ENCODE measurements at places on chromosomes 12 and 14.
A peak's percentile ranks its signal among the peaks of the same experiment; 100 is the strongest.

- no peak for DNase-seq
These were observed 5.2 kb downstream of the FRS2 start for GRCh38 chr12:69475237-69475975.

GRCh38 chr14:53957739-53958138 lies 1.1 kb upstream of the BMP4 start:
- DNase-seq = no peak

DNA sequence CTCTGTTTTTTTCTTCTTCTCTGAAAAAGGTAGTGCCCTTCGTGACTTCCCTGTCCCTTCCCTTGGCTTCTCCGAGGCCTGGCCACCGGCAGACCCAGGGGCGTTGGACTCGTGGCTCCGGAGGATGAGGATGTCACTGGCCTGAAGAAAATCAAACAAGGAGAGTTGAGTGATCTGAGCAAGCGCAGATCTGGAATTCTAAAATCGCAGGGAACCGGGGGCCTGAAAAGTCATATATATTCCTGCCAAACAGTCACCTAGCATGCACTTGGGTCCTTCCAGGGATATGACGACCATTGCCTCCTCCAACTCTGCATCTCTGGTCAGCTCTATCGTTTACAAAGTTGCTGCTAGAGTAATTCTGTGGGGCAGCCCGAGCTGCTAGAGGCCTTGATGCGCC lies 5.2 kb upstream of the PNMA1 start:
- no peak for DNase-seq

DNA sequence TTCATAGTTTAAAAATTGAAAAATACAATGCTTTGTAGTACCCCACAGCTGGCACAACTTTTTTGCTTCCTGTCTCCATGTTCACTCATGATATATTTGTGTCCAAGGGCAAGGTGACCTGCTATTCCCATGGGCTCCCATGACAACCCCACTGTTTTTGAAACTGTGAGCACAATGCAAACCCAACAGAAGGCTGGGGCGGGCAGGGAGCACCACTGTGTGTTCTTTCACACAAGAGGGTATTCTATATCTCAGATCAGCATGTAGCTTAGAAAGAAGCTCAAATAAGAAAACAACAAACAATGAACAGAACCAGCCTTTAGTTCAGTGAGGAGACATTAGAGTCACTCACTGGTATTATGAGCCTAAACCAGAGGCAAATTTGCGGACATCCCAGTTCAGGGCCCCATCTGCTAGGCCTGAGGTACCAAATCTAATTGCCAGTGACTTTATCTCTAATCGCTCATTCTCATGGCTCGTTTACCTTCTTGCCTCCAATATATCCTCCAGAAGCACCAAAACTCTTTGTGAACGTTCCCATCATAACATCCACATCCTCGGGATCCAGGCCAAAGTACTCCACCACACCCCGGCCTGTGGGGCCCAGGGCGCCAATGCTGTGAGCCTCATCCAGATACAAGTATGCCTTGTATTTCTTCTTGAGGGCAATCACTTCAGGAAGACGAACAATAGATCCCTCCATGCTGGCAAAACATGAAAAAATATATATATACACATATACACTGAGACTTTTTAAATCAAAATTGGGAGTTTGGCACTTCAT lies 56.4 kb upstream of the ISM2 start:
- no peak for DNase-seq

DNA sequence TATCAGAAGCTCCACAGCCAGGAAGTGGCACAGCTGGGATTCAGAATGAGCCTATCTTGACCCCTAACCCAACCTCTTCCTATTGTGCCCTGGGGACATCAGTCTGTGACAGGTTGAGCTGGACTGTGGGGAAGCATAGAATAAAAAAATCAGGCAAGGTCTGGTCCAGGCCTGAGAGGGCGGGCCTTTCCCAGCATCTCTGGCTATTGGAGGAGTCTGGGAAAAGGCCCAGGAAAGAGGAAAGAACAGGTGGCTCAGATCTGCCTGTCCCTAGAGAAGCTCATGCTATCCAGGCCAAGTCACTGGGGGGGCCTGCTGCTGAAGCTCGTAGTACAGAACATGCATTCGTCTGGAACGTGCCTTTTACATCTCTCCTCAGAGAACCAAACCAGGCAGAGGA lies 100.5 kb downstream of the PPM1H start:
- no peak for DNase-seq

GRCh38 chr12:117732761-117733548 lies 235.8 kb downstream of the KSR2 start:
- no peak for DNase-seq

- DNase-seq = no peak
These were observed 18.9 kb upstream of the CD27 start for GRCh38 chr12:6425590-6426531.

- DNase-seq = peak; percentile 36
These were observed at the start of gene BATF for GRCh38 chr14:75522224-75522982. TSS of gene BATF (plus strand) at chr14:75522469. CDS start at chr14:75522683, 214 bp downstream.

GRCh38 chr14:52052288-52052943 lies 16.4 kb downstream of the NID2 start:
- no peak for DNase-seq

- no peak for DNase-seq
These were observed 202.7 kb upstream of the GARIN6 start for GRCh38 chr12:99444859-99445316.

DNA sequence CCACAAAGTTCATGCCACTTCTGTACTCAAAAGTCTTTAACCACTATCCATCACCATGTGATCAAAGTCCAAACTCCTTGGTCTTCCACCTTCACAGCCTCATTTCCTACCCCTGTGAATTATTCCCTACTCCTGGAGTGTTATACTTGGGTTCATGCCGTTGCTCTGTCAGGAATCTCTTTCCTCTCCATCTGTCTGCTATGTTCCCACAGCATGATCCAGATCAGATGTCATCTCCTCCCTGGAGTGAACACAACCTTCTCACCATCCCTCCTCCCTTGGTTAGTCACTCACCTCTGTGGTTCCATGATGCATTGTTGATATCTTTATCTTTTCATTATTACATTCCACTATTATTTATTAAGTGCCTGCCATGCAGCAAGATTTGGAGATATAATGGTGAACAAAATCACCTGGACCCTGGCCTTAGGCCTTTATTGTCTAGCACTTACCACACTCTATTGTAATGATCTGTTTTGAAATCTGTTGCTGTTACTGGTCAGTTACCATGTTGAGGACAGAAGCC lies 22.4 kb downstream of the LACRT start:
- DNase-seq = no peak

- no peak for DNase-seq
These were observed 161.3 kb upstream of the IFNG-AS1 start for GRCh38 chr12:67827820-67828383.

DNA sequence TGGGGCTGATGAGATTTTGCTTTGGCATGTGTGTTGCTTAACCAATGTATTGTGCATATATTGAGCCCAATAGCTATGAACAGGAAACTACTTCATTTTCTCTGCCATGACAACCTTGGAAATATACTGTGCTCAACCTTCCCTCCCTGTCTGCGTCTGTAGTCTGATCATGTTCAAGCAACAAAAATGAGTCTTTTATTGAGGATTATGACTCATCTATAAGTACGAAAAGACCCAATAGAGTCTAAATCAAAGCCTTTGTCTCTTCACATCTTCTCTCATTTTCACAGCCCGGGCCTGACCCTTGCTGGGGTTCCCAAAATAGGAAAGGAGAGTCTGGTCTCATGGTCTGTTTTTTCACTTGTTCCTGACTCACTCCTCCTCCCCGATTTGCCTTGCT lies 158.2 kb downstream of the CAND1 start:
- DNase-seq = no peak

DNA sequence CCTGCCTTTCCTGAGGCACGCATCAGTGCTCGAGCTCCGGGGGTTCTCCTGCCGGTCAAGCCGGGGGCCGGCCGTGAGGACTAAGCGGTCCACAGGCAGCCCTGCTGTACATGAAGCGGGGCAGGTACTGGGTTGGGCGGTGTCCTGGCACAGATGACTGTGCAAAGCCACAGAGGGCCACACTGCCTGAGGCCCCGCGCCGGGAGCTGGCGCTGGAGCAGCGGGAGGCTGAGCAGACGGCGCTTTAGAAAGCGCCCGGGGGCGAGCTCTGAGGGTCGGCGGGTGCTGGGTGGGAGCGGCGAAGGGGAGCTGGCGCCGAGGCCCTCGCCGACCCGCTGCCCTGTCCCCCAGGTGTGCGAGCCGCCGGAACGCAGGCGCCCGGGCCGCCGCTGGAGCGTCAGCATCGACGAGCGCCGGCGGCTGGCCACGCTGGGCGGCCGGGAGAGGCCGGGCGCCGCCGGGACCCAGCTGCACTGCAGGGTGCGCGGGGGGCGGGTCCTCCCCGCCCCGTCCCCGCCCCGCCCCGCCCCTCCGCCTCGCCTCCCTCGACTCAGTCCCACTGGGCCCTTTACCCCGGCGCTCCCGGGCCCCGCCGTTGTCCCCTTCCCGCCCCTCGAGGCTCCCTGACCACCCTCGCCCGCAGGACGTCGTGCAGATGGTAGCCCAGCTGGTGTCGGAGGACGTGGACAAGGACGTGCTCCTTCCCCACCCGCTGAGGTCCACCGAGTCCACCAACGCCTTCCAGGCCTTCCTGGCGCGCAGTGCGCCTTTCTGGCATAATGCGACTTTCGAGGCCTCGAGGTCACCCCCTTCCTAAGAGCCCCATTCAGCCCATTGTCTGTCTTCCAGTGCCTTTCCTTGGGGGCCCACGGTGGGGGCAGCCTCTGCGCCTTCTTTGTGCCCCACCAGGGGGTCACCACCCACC lies 8.3 kb upstream of the MTA1 start:
- DNase-seq = no peak

- no peak for DNase-seq
These were observed 50.0 kb downstream of the NCOR2 start for GRCh38 chr12:124517260-124518050.

- DNase-seq = no peak
These were observed 663 bp upstream of the ULK1 start for GRCh38 chr12:131893605-131894312.

GRCh38 chr12:48968467-48968866 lies 3.1 kb downstream of the WNT10B start:
- no peak for DNase-seq

DNA sequence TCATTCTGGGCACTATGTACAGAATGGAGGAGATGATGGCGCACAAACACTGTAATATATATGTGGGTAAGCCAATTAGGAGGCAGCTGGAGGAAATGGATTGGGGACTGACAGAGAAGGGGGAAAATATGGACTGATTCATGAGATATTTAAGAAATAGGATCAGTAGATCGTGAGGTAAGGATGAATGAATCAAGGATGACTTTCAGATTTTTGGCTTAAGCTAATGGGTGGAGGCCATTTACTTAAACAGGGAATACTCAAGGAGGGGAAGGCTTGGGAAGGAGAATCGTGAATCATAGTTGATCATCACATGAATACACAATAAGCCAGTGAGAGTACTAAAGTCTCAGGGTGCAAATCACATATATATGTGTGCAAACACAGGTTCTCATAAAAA lies 11.2 kb upstream of the GNPNAT1 start:
- no peak for DNase-seq

- DNase-seq = no peak
These were observed 34.8 kb upstream of the TSPAN9 start for GRCh38 chr12:3042394-3042793.

DNA sequence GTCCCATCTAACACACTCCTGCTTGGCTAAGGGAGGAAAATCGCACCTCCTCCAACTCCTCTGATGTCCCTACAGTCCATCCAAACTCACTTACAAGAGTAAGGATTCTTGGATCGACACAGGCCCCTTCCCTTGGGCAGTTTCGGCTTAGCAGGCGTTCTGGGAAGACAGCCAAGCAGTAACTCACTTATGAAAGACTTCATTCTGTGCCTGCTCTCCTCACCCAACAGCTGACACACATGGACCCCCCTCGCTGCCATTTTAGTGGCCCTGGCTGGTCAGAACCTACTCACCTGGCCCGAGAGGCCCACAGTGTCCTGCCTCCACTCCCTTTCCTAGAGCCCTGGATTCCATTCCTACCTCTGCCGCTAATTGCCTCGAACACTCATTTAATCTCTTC lies 52.3 kb upstream of the BCL2L14 start:
- no peak for DNase-seq

DNA sequence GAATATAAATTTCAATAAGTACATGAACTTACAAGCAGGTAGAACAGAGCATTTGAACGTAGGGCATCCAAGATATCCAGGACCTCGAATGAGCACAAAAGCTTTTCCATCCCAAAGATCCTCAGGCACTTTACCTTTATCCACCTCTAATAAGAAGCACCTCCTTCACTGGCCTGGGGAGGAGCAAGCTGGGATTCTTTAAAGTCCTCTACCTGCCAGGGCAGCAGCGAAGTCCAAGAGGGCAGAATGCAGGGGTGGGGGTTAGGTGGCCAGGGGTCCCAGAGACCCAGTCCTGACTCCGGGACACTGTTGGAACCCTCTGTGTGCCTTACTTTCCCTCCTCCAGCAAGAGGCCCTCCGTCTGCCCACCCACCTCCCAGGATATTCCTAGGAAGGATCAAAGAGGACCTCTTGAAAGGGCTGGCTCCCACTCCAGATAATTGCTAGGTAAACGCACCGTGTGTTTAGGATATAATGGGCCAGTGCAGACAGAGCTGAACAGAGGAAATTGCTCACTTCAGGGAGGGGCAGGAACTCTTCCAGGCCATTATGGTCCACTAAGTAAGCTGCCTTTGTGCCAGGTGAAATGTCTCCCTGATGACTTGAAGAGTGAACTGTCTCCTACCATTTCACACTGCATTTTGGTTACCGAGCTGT lies 68.1 kb downstream of the TTC9 start:
- no peak for DNase-seq

GRCh38 chr14:56659378-56659777 lies 79.8 kb downstream of the TMEM260 start:
- no peak for DNase-seq

- no peak for DNase-seq
These were observed 96.8 kb downstream of the IPO8 start for GRCh38 chr12:30598889-30599288.

GRCh38 chr12:40314927-40315326 lies 90.1 kb downstream of the LRRK2 start:
- no peak for DNase-seq

GRCh38 chr14:90642244-90642717 lies 173.9 kb downstream of the TTC7B start:
- DNase-seq = no peak

DNA sequence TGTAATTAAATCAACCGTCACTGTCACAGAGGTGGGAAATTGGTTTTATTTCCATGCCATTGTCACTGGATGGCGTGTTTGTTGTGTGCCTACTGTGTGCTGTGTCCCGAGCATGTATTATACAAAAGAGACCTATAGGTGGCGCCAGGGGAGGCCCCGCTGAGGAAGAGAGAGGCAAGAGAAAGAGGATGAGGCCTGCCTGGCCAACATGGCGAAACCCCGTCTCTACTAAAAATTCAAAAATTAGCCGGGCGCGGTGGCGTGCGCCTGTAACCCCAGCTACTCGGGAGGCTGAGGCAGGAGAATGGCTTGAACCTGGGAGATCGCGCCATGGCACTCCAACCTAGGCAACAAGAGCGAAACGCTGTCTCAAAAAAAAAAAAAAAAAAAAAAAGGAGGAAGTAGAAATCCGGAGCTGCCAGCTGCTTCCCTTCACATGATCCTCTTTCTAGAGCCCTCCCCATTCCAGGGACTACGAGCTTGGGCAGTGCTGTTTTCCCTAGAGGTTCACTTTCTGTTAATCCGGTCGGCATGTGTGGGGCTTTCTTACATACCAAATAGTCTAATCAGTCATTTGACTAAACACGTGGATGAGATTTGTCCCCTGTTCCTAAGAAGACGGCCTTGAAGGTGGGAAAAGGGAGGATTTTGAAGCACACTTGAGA lies 6.4 kb upstream of the CCDC175 start:
- no peak for DNase-seq
